CD4-positive, alpha-beta T cell treated with Interferon alpha-2 for 1 hour (primary cell): ENCODE measurements at places on chromosomes 13 and 19.

GRCh38 chr19:56134654-56134921 is 6.5 kb upstream of the ZNF444 start:
- no peak for DNase-seq

GRCh38 chr19:32130332-32130731 is 215.1 kb upstream of the ZNF507 start:
- no peak for DNase-seq

DNA sequence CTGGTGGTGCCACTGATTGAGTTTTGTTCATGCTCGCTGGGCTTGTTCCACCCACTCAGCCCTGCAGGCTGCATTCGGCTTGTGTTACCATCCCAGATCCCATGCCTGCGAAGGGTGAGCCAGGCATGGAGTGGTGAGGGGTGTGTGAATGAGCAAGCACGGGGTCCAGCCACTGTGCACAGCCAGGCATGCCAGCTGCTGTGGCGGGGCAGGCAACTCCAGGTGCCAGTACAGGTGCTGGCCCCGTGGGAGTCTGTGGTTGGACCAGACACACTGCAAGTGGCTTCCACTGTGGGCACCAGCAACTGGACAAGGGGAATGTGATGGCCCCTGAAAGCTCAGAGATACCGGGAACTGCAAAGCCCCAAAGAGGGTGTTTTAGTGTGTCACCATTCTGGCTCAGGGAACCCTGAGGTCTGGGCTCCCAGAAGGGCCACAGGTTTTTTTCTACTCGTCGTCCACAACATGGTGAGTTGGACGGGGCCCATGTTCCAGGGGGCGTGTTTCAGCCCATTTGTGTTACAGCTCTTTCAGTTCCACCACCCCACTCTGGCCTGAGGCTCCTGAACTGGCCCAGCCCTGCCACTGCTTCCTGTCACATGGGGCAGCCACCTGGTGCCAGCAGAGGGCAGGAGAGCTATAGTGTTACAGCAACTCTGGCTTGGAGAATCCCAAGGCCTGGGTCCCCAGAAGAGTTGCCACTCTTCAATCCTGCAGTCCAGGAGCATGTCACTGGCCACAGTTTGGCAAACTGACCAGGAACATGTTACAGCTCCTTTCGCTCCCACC is 217.0 kb upstream of the OBI1 start:
- DNase-seq = no peak

DNA sequence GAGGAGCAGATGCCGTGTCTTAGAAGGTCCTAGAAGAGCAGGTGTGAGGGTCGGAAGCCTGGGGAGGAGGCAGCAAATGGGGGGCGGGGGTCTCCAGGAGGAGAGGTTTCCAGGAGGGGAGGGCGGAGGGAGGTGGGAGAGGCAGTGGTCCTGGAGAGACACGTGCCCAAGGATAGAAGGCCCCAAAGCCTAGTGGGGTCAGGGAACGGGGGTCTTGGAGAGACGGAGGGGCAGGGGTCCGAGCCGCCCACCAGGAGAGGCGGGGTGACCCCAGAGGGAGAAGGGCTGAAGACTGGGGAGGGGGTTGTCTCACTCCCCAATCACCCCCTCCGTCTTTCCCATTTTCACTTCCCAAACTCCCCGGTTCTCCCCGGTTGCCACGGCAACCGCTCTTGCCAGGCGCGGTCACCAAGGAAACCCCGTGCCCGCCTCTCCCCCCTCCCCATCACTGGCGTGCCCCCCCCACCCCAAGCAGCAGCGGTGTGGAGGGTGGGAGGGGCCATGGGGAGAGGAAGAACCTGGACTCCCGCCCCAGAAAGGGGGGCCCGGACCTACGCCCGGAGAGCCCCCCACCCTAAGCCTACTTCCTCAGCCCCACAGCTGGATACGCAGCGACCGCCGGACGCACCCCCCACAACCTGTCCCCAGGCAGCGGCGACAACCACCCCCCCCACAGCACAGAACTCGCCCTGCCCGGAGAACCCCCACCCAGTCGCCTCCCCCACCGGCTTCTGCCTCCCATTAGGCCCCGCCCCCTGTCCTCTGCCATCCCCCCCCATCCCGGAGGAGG is 988 bp downstream of the LRRC4B start:
- no peak for DNase-seq

GRCh38 chr19:10553943-10554381 is 10.3 kb downstream of the ATG4D start:
- peak; percentile 68 for DNase-seq

- no peak for DNase-seq
These were observed 22.3 kb downstream of the KCTD4 start for GRCh38 chr13:45178349-45179162.

DNA sequence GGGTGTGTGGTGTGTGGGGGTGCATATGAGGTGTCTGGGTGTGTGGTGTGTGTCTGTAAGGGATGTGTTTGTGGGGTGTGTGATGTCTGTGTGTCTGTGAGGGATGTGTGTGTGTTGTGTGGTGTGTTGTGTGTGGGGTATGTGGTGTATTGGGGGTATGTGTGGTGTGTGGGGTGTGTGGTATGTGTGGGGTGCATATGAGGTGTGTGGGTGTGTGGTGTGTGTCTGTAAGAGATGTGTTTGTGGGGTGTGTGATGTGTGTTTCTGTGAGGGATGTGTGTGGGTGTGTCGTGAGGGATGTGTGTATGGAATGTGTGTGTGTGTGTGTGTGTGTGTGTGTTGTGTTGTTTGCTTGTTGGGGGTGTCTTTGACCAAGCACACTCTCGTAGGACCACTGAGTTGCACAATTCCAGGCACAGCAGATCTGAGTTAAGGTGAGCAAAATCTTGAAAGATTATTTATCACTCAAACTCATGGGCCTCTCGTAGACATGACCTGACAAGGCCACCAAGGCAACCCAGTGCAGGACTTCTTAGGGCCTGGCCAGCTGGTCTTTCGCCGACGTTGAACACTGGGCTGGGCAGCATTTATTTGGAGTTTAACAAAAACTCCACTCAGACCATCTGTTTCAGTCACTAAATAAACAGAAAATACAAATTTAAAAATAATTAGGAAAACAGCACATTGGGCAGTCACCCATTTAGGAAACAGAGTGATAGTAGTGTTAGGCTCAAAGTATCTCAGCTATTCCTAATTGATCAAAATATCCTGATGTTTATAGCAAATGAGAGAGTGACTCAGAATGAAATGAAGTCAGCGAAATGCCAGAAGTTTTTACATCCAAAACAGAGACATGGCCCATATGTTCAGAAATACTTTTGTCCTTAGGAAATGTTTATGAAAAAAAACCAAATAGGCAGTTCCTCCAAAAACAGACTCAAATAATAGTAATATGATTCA is 301.1 kb downstream of the FGF9 start:
- no peak for DNase-seq

GRCh38 chr19:42794765-42795164 is 29.3 kb upstream of the PSG8 start:
- no peak for DNase-seq

DNA sequence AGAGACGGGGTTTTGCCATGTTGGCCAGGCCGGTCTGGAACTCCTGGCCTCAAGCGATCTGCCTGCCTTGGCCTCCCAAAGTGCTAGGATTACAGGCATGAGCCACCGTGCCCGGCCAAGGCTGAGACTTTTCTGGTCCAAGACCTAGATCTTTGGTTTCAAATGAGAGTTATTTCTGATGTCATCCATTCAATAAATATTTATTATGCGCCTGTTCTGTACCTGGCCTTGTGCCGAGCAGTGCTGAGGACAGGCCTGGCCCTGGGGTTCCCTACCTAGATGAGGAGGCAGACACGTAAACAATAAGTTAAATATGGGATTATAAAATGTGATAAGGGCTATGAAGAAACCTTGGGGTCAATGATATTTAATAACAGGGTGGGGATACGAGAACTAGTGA is 4.5 kb downstream of the RELB start:
- DNase-seq = no peak

DNA sequence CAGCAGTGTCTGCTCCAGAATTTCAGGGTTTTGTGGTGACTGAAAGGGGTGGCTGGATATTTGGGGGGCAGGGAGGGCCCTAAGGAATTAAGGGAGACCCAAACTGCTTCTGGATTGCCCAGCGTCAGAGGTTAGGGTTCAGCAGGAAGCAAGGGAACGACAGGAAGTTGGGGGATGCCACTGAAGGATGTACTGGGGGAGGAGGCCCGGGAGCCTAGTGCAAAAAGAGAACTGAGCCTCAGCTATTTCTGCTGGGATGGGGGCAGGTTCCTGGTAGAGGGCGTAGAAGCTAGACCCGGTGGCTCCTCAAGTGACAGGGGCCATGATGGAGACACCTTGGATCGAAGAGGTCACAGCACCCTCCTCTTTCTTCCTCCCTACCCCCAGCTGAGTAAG is 1.1 kb downstream of the CYP2S1 start:
- DNase-seq = no peak
